ENCODE measurements at places on chromosomes 7 and 10.

- no peak for DNase-seq
These were observed 3.4 kb downstream of the RUFY2 start for GRCh38 chr10:68403701-68404100.

DNA sequence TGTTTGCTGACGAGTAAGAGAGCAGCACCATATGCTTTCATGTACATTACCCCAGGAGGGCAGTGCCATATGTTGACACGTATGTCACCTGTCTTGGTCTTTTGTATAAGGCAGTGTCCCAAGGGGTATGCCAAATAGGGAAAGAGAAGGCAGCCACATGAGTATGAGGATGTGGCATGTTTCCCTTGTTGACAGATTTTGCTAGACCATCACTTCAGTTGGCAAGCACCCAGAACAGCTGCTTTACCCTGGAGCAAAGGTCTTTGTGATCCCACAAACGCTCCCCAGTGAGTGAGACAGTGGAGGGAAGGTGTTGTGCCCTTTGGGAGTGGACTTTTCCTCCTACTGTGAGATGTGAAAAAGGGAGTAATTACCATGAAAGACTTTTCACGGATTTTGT is 350.1 kb downstream of the ETV1 start:
- DNase-seq = no peak

- no peak for DNase-seq
These were observed 125.8 kb downstream of the TPST1 start for GRCh38 chr7:66330961-66331360.

GRCh38 chr10:70879207-70879606 is 9.2 kb downstream of the PCBD1 start:
- DNase-seq = no peak

- DNase-seq = no peak
These were observed 31.2 kb upstream of the FAM20C start for GRCh38 chr7:160958-161725.

DNA sequence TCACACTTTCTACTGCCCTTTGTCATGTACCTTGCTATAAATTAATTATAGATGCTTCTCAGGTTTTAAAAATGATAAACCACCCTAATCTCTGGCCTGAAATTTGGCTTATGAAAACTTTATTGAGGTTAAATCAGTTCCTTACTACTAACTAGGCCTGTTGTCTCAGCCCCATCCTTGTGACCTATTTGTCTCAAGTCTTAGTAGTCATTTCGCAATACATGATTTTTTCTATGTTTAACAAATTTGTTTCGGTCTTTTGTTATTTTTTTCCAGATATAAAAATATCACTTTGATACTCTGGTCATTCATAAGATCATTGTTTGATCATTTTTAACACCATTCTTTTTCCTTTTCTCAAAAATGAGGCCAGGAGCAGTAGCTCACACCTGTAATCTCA is 411.6 kb downstream of the GFRA1 start:
- DNase-seq = no peak

GRCh38 chr10:45453639-45454255 is 79.7 kb downstream of the ALOX5 start:
- DNase-seq = no peak

- DNase-seq = no peak
These were observed 32.6 kb downstream of the BEND7 start for GRCh38 chr10:13496164-13496563.

GRCh38 chr7:159070431-159071148 is 74.1 kb downstream of the VIPR2 start:
- DNase-seq = no peak

- DNase-seq = no peak
These were observed 646 bp downstream of the FAM13C start for GRCh38 chr10:59361663-59362143.

Data from activated CD4-positive, alpha-beta T cell treated with anti-CD3 and anti-CD28 coated beads, Interleukin-2, amount 50 U/mL, for 24 hours (primary cell).